ENCODE measurements at places on chromosomes 3 and 15.

GRCh38 chr3:119541547-119541946, 17.9 kb downstream of the CD80 start:
- no peak for DNase-seq

- DNase-seq = no peak
These were observed 4.4 kb upstream of the LMAN1L start for GRCh38 chr15:74808078-74808839.

GRCh38 chr3:184525337-184526087, 36.1 kb upstream of the EPHB3 start:
- DNase-seq = no peak

DNA sequence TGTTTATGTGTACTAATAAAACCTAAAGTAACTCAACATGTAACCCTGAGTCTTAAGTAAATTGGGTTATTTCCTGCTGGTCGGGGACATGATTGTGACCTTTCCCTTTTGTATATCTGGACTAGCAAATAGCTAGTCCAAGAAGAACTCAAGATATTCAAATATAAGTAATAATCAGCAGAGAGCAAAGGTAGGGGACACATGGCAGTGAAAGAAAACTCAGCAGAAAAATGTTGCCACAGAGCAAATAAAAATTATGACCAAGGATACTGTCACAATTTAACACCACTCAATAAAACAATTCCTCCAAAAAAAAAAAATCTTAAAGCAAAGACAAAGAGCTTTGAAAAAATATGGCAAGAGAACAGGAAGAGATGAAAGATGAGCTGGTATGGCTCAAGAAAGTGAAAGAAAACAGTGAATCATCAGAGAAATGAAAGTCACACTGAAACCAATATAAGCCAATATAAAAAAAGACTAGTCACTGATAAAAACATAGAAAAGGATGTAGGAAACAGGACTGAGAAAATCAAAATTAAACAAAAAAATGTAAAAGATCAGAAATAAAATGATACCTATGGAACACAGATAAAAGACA, 43.4 kb downstream of the HLTF start:
- no peak for DNase-seq

DNA sequence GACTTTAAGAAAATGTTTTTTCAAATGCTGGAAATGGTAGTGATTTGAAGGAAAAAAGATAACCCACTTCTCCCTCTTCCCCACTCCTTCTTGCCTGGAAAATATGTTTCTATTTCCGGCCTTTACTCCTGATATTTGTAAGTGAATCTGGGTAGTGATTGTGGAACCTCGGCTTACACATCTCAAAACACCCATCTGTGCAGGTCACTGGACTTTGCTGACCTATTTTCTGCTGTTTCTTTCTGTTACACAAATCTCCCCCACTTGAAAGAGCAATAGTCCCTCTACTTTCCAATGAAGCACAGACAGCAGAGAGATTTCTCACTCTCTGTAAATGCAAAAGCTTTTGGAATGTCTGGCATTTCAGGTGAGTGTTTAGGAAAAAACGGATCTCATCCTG, 76.9 kb upstream of the ICE2 start:
- DNase-seq = no peak

DNA sequence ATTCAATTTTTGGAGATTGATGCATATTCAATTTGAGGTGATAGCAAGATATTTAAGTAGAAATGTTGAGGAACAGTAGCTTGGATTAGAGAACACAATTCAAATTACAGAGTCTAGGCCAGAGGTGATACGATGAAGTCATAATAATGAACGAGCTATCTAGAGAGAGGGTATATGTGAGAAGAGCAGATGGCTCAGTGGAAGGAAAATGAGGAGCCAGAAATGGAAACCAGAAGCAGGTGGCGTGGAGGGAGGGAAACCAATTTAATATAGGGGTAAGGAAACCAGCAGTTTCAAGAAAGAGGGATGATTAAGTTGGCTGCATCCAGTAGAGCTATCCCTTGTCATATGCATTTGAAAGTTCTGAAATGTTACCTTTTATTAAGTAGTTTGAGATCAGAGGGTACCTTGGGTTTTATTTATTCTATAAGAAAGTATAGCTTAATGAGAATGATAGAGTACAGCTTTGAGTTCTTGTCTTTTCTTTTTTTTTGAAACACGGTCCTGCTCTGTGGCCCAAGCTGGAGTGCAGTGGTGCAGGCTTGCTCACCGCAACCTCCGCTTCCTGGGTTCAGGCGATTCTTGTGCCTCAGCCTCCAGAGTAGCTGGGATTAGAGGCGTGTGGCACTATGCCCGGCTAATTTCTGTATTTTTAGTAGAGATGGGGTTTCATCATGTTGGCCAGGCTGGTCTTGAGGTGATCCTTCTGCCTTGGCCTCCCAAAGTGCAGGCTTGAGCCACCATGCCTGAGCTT, 22.1 kb downstream of the NCK1 start:
- no peak for DNase-seq

GRCh38 chr3:71201939-71202338, 381.6 kb downstream of the FOXP1 start:
- DNase-seq = no peak

DNA sequence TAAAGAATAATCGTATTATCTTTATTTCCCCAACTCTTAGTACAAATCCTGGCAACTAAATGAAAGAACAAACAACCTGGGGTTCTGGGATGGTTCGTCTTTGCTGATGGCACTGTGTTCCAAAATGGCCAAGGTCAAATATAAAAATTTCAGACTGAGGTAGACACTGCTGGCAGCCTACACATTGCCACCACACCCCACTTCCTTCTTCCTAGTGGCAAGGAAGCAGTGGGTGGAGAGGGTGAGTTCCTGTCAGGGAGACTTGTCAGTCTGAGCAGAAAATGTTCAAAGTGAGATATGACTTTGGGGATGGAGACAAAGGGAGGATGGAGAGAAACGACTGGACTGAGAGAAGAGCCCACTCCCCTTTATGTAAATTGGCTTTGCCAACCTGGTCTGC, 69.6 kb downstream of the LMCD1 start:
- DNase-seq = no peak

DNA sequence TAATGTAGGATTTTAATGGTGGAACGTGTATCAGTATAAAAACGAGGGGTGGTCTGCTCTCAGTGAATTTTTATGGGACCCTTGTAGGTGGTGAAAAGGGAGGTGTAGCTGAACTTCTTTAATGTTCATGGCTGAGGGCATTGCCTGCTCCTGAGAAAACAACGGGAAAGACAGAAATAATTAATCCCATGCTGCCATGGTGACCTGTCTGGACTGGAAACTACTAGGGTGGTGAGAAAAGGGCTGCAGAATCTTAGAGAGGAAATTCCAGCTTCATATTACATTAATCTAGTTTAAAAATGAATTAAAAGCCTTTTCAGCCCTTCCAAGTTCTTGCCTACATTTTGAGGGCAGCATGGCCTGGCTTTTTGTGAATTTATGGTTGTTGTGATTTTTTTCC, 47.6 kb downstream of the ZBTB38 start:
- no peak for DNase-seq

DNA sequence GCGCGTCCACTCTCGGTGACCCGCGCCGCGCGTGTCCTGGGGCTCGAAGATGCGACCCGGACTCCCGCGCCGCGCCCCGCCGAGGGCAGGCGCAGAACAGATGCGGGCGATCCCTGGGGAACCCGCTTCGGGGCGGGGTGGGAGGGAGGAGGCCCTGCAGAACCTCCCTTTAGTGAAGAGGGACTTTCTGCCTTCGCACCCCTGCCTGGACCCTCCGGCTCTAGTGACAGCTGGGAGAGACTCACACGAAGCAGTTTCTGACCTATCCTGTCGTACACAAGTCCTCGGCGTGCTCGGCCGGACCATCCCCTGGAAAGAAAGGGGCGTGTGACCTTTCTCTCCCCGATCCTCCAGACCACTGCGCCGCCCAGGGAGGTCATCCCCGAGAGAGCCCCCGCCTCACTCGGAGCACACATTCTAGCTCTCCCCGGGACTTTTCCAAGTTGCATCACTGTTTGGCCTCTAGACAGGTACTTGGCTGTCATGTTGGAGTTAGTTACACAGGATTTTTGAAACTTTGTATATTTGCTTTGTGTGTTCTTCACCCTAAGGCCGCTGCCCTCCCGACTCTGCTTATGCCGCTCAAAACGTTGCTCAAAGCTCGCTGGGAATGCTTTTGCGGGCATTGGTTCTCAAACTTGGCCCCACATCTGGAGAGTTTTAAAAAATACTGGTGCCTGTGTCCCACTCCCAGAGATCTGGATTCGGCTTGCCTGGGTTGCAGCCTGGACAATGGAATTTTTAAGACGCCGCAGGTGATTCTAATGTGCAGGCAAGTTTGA, 582 bp downstream of the CGNL1 start:
- no peak for DNase-seq

- DNase-seq = peak; percentile 11
These were observed 57.8 kb upstream of the HRH1 start for GRCh38 chr3:11096266-11097139.

DNA sequence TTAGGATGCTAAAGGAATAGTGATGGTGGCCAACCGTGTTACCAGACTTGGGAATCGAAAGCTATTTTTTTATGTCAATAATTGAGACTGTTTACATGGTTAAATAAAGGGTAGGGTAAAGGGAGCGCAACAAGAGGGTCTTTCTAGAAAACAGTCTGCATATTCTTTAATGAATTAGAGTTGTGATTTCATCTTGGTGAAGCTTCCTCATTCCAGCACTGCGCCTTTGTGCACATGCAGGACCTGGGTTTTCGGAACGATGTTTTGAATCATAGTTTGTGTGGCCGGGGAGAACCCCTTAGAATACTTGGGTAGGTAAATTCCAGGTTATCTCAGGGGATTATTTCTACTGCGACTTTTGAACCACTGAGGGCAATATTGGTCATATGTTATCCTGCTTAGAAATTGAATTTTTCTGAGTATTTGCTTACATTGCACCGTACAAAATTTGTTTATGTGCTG, 1.3 kb downstream of the PIK3CA start:
- peak; percentile 5 for DNase-seq

All from activated T-cell treated with anti-CD3 and anti-CD28 coated beads for 1 hour (primary cell).